ENCODE measurements at places on chromosomes 5 and 9.

- H3K36me3 ChIP-seq = peaks cover 25% of the 10 kb centered on the region
- no peak overlapping the region for H3K4me3 ChIP-seq
- no peaks in the 10 kb centered on the region for H3K27me3 ChIP-seq
These were observed 12.5 kb downstream of the ABCA2 start for GRCh38 chr9:137015540-137015930.

GRCh38 chr5:10073441-10074104, 176.1 kb downstream of the ATPSCKMT start:
- DNase-seq = no peak
- H3K27me3 ChIP-seq = no peaks in the 10 kb centered on the region
- H3K4me3 ChIP-seq = no peak overlapping the region
- H3K4me1 ChIP-seq = no peaks in the 10 kb centered on the region

- H3K27ac ChIP-seq = no peak overlapping the region
- DNase-seq = no peak
- H3K27me3 ChIP-seq = no peaks in the 10 kb centered on the region
- no peak overlapping the region for H3K4me3 ChIP-seq
These were observed 70.1 kb upstream of the NXNL2 start for GRCh38 chr9:88464851-88465250.

- no peaks in the 10 kb centered on the region for H3K4me1 ChIP-seq
- H3K27ac ChIP-seq = no peak overlapping the region
- H3K4me3 ChIP-seq = no peak overlapping the region
- H3K27me3 ChIP-seq = no peaks in the 10 kb centered on the region
- no peaks in the 10 kb centered on the region for H3K36me3 ChIP-seq
These were observed 404.5 kb downstream of the YTHDC2 start for GRCh38 chr5:113917997-113918396.

GRCh38 chr9:133784731-133785561, 46.8 kb upstream of the SARDH start:
- no peak overlapping the region for H3K4me3 ChIP-seq
- no peak overlapping the region for H3K27ac ChIP-seq
- H3K4me1 ChIP-seq = no peaks in the 10 kb centered on the region
- H3K27me3 ChIP-seq = no peaks in the 10 kb centered on the region
- DNase-seq = no peak

GRCh38 chr5:111060169-111060568, 11.3 kb upstream of the TSLP start:
- no peak overlapping the region for H3K4me3 ChIP-seq
- peaks cover 1% of the 10 kb centered on the region for H3K4me1 ChIP-seq
- H3K27me3 ChIP-seq = no peaks in the 10 kb centered on the region
- no peak overlapping the region for H3K27ac ChIP-seq
- DNase-seq = no peak
- no peaks in the 10 kb centered on the region for H3K36me3 ChIP-seq

DNA sequence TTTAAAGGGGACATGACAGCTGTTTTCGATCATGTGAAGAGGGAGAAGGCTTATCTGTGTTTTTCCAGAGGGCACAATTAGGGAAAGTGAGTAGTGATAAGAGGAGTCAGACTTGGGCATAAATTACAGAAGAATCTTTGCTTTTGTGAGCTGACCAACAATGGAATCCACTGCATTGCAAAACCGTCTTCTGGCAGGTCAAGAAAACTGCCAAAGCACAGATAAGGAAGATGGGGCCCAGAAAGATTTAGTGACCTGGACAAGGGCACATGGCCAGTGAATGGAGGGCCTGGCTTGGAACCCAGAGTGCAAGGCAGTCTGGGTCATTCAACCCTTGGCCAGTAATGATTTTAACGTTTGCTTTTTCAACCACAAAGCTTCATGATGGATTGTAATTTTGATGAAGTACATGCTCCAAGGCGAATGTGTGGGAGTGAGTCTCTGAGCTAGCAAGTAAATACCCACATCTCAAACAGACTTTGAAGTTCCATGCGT, 153.2 kb upstream of the MAST4 start:
- DNase-seq = no peak
- H3K4me3 ChIP-seq = no peak overlapping the region
- H3K4me1 ChIP-seq = no peaks in the 10 kb centered on the region
- H3K27me3 ChIP-seq = no peaks in the 10 kb centered on the region

DNA sequence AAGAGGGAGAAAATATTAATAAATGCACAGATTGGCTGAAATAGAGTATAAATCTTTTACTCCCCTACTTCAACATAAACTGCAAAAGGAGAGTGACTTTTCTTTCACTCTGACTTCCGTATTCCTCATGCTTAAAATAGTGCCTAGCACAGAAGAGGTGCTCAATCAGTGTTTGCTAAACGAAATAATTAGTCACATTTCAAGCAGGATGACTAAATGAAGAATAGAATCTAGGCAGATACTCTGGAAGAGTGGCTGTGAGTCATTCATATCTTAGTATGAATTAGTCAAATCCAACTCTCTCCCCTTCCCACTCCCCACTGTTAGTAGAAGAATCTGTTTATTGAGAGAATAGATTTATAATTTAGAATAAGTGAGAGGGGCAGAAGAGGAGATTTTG, 4.8 kb downstream of the CD274 start:
- H3K27ac ChIP-seq = no peak overlapping the region
- no peaks in the 10 kb centered on the region for H3K36me3 ChIP-seq
- peaks cover 1% of the 10 kb centered on the region for H3K4me1 ChIP-seq
- H3K27me3 ChIP-seq = no peaks in the 10 kb centered on the region
- H3K4me3 ChIP-seq = no peak overlapping the region

DNA sequence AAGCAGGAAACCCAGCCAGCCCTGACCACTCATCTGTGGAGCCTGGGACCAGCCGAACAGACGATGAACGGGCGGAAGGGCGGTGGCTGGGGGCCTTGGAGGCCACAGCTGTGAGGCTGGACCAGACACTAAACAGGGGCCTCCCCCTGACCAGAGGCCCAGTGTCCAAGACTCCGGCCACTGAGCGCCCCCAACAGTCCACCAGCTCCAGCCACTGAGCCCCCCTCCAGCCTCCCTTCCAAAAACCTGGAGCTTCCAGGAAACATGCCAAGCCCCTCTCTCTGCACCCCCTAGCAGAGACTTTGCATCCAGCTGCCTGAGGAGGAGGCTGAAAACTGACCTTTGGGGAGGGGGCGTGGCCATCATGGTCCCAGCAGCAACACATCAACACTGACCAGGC, 23.2 kb downstream of the CNTFR start:
- no peaks in the 10 kb centered on the region for H3K27me3 ChIP-seq
- peak overlapping the region; percentile 86 for H3K27ac ChIP-seq
- peaks cover 31% of the 10 kb centered on the region for H3K36me3 ChIP-seq

DNA sequence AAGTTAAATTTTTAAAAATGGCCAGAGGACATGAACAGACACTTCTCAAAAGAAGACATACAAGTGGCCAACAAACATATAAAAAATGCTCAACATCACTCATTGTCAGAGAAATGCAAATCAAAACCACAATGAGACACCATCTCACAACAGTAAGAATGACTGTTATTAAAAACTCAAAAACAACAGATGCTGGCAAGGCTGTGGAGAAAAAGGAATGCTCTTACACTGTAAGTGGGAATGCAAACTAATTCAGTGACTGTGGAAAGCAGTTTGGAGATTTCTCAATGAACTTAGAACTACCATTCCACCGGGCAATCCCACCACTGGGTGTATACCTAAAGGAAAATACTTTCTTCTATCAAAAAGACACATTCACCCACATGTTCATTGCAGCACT, 168.5 kb upstream of the PIK3R1 start:
- no peak overlapping the region for H3K27ac ChIP-seq
- H3K4me3 ChIP-seq = no peak overlapping the region
- no peak for DNase-seq

- no peak for DNase-seq
- H3K4me1 ChIP-seq = no peaks in the 10 kb centered on the region
- H3K27me3 ChIP-seq = no peaks in the 10 kb centered on the region
- H3K36me3 ChIP-seq = peaks cover 90% of the 10 kb centered on the region
- H3K27ac ChIP-seq = no peak overlapping the region
These were observed 13.5 kb downstream of the PCDH1 start for GRCh38 chr5:141864371-141865370.

GRCh38 chr9:91391818-91392217, 30.1 kb upstream of the AUH start:
- H3K36me3 ChIP-seq = no peaks in the 10 kb centered on the region
- H3K27ac ChIP-seq = no peak overlapping the region
- H3K27me3 ChIP-seq = no peaks in the 10 kb centered on the region
- DNase-seq = no peak

DNA sequence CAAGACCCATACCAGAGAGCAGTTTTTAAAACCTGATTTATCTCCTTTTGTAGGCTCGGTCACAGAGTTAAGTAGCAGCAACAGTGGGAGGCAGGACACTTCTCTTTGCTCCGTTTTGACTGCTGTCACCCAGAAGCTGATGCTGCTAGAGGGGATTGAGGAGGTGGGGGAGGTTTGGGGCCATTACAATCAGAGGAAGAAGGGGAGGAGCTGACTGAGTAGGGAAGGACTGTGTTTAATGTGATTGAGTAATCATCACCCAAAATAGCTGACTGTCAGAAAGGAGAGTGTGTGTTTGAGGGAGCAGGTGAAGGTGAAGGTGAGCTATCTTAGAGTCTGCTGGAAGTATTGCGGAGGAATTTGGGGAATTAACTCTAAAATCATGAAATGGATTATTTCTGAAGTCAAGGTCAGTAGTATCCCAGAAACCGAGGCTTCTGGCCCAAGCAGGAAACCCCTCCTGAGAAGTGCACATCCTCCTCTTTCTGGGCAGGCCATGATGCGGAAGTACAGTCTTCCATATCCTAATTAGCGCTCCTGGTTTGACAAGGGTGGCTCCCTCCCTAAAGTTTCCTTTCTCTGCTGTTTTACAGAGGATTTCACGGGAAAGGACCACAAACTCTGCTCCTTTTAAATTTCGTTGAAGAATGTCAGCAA, 214.9 kb downstream of the PLK2 start:
- H3K36me3 ChIP-seq = no peaks in the 10 kb centered on the region
- no peak overlapping the region for H3K27ac ChIP-seq
- H3K4me3 ChIP-seq = no peak overlapping the region
- DNase-seq = no peak

DNA sequence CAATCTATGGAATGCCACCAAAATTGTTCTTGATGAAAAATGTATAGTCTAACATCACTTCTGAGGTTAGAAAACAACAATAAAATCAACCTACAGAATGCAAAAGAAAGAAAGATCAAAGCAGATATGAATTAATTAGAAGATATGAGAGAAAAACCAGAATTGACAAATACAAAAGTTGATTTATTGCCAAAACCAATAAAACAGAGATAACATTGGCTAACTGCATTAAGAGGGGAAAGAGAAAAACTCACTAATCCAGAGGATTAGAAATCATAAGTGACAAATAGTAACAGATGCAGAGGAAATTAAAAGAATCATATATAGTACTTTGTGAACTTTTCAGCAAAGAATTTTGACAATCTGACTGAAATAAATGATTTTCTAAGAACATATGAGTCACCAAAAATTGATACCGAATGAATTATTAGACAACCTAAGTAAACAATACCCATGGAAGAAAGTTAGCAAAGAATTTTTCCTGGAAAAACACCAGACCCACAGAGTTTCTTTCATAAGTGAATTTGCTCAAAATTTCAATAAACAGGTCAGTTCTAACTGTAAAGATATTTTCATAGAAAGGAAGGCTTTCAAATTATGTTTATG, 167.7 kb downstream of the AOPEP start:
- no peaks in the 10 kb centered on the region for H3K4me1 ChIP-seq
- no peaks in the 10 kb centered on the region for H3K36me3 ChIP-seq
- H3K27me3 ChIP-seq = no peaks in the 10 kb centered on the region
- H3K4me3 ChIP-seq = no peak overlapping the region

DNA sequence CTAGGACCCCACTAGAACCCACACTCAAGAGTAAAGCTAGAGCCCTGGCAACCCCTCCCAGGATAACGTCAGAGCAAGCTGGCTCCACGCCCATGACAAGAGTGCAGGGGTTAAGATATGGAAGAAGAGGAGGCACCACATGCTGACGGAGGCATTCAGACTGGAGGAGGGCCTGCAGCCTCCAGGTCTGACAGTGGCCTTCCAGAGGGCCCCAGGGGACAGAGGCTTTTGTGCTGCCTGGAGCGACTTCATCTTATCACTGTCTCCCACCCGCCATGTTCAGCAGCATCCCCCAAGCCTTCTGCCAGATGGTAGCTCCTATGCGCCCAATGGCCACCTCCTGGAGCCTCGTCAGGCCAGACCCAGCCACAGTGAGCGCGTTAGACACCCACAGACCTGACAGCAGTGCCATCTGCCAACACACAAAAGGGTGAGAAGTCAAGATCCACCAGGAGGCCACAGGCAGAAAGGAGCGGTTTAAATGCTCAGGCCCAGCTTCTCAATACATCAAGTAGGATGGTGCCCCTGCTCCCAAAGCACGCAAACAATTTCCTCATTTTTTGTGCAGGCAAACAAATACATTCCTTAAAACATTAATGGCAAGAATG, 65.8 kb downstream of the C5orf15 start:
- no peak for DNase-seq
- H3K27ac ChIP-seq = no peak overlapping the region
- H3K4me1 ChIP-seq = no peaks in the 10 kb centered on the region
- H3K27me3 ChIP-seq = no peaks in the 10 kb centered on the region

DNA sequence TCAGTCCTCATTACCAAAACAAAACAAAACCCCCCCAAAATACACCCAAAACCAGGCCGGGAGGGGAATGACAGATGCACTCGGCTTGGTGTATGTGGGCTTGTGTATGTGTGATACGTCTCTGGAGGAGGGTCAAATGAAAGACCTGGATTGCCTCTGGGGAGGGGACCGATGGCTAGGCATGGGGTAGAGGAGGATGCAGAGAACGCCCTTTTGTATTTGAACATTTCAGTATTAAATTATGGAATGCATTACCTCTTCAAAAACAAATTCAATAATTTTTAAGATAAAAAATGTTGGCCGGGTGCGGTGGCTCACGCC, 61.4 kb downstream of the LMX1B start:
- peaks cover 37% of the 10 kb centered on the region for H3K27me3 ChIP-seq
- H3K4me3 ChIP-seq = no peak overlapping the region
- DNase-seq = no peak

GRCh38 chr5:80031109-80031508, 4.0 kb upstream of the THBS4 start:
- no peaks in the 10 kb centered on the region for H3K36me3 ChIP-seq
- no peak for DNase-seq
- no peak overlapping the region for H3K4me3 ChIP-seq
- no peaks in the 10 kb centered on the region for H3K27me3 ChIP-seq

GRCh38 chr5:82561797-82562196, 283.6 kb upstream of the RPS23 start:
- no peak overlapping the region for H3K4me3 ChIP-seq
- no peaks in the 10 kb centered on the region for H3K4me1 ChIP-seq
- H3K27ac ChIP-seq = no peak overlapping the region
- H3K27me3 ChIP-seq = no peaks in the 10 kb centered on the region

GRCh38 chr9:123049589-123050222, 16.2 kb downstream of the GPR21 start:
- H3K27me3 ChIP-seq = no peaks in the 10 kb centered on the region
- no peak overlapping the region for H3K27ac ChIP-seq
- H3K4me1 ChIP-seq = no peaks in the 10 kb centered on the region
- DNase-seq = no peak
- H3K4me3 ChIP-seq = no peak overlapping the region

DNA sequence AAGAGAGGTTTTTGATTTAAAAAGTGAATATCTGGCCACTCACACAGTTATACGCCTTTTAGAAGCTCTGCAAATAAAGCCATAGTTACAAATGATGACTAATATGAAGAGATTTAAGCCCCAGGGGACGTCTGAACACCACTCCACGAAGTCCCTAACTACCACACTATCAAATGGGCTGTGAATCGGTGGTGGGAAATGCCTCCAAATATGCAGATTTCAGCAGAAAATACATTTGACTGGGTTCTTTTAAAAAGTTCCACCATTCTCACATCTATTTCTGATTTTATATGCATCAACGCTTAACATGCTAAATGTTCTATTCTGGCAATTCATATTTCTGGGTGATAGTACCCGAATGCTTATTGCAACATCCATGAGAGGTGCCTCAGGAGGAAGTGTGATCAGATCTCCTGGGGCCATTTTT, 22.5 kb downstream of the TICAM2 start:
- H3K27me3 ChIP-seq = no peaks in the 10 kb centered on the region
- H3K4me1 ChIP-seq = peaks cover 2% of the 10 kb centered on the region
- H3K4me3 ChIP-seq = no peak overlapping the region
- H3K27ac ChIP-seq = no peak overlapping the region
